ENCODE measurements at places on chromosomes 5 and 9.
A peak's percentile ranks its signal among the peaks of the same experiment; 100 is the strongest.

DNA sequence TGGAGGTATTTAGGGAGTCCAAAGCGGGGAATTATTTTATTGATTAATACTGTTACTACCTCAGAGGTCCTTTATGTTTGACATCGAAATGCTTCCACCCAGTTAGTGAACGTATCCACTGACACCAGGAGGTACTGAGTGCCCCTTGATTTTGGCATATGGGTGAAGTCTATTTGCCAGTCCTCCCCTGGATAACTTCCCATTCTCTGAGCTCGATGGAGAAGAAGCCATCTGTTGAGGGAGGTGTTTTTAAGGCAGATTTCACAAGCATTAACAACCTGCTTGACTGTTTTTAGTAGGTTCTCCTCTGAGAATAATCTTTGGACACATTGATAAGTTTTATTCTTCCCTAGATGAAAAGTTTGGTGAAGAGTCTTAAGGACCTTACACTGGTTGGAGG, 165.3 kb upstream of the NREP start:
- no peak for DNase-seq

DNA sequence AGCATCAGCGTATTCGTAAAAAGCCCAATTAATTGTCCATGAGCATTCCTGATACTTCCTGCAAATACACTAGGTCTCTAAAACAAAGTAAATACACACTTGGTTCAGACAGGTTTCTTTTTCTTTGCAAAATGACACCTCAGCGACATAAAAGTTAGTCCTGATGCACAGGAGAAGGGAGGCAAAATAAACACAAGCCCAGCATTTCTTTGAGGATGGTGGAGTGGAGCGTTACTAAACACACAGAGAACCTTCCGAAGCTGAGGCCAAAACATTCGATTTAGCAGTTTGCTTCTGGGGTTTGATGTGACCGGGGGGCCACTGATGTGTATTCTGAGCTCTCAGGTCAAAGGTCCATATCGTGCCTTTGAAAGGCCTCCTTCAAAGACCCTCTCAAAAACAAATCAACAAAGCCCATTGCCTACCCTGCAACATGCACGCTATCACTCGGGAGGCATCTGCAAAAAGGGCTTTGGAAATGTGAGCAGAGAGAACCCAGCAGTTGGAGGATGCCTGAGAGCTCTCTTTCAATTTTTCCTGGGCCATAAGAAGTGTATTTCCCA, 268.4 kb upstream of the PANK3 start:
- no peak for DNase-seq

- no peak for DNase-seq
These were observed 5.7 kb upstream of the LARP1 start for GRCh38 chr5:154749491-154749890.

- no peak for DNase-seq
These were observed 184.1 kb downstream of the MARCHF11 start for GRCh38 chr5:15995341-15996052.

DNA sequence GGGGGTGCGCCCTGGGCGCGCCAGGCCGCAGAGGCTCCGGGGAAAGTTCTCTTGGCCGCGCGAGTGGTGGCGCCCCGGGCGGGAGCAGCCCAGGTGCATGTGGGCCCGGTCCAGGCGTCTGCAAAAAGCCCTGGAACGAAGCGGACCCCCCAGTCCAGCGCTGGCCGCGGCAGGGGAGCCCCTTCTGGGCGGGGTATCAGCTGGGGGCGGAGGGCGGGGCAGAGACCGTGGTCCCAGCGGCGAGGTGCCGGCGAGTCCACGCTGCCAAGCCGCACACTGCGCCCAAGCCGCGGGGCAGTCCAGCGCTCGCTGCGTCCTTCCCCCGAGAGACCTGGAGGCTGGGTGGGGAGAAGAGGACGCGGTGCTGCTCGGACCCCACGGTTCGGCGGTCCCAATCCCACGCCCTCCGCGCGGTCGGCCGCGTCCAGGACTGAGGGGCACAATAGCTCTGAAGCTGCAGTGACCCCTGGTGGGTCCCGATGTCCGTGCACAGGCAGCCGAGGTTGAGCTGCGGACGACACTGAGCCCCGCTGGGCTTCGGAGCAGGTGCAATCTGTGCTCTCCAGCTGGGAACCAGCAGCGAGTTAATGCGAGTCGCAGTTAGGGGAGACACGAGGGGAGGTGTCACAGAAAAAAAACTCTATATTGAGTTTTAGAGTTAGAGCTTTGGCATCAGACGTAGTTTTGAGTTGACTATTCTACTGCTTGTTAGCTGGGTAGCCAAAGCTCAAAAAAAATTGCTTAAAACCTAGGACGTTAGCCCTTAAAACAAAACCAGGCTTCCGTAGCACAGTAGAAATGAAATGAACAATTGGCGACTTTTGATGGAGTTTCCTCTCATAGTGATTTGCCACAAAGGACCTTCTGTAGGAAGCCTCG, 1.1 kb upstream of the EPB41L4A start:
- DNase-seq: peak; percentile 79

- DNase-seq: no peak
These were observed 11.8 kb downstream of the DEPDC1B start for GRCh38 chr5:60687927-60688720.

- DNase-seq: no peak
These were observed 127.7 kb upstream of the PPP1R2B start for GRCh38 chr5:156722358-156722757.

DNA sequence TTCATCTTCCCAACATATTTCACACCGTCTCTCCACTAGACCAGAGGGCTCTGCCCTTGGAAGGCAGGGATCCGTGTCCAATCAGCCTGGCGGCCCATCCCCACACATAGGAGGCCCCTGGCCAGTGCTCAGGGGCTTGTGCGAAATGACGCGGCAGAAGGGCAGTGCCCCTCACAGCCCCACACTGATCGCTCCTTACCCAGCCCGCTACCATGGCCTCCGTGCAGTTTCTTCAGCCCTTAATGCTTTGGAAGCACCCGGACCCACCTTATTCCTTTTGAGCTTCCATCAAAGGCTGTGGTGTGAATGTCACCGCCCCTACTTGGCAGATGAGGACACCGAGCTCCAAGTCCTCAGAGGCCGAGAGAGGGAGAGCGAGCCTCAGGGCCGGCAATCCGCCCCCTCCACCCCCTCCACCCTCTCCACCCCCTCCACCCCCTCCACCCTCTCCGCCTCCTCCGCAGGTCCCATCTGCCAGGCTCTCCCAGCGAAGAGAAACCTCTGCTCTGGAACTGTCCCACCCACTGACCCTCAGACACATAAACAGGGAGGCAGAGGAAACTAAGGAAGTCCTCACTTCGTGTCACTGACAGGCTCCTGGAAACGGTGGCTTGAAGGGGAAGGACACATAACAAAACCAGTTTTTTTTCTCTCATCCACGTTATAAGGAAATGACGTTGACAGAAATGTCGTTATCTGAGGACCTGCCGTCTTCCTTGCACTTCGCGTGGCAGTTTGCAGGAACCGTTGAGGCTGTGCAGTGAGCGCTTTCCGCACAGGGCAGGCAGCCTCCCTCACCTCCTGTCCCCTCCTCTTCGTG, 13.9 kb downstream of the QSOX2 start:
- no peak for DNase-seq

- DNase-seq: no peak
These were observed 18.2 kb upstream of the DAB2IP start for GRCh38 chr9:121633119-121633714.

DNA sequence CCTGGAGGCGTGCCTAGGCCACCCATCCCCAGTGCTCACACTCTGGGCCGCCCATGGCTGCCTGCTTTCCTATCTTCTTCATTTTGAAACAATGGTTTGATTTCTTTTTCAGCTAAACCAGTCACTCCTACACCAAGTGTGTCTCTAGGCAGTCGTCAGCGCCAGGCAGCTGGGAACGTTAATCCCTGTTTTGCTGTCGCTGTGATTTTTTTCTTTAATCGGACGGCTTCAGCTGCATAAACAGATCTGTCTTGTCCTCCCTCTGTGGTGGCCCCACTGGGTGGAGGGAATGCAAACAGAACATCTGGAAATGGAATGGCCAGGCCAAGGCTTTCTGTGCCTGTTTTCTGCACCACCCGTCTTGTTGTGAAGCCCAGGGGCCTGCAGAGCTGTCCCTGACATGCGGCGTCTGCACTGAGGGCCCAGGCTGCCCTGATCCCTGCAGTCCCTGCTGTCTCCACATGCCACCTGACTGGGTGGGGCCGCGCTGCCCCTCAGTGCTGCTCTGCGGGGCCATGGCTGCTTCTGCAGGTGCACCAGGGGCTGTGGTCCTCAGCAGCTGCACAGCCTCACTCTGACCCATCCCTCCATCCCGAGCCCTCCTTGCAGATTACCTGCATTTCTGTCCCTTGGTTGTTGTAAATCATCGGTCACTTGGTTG, 51.5 kb downstream of the WNK2 start:
- DNase-seq: peak; percentile 21

- peak; percentile 84 for DNase-seq
These were observed 911 bp upstream of the PIK3R1 start for GRCh38 chr5:68214482-68215207.

GRCh38 chr5:101431201-101431600, 528.1 kb upstream of the ST8SIA4 start:
- DNase-seq: no peak

GRCh38 chr5:156687514-156687913, 162.6 kb upstream of the PPP1R2B start:
- no peak for DNase-seq

DNA sequence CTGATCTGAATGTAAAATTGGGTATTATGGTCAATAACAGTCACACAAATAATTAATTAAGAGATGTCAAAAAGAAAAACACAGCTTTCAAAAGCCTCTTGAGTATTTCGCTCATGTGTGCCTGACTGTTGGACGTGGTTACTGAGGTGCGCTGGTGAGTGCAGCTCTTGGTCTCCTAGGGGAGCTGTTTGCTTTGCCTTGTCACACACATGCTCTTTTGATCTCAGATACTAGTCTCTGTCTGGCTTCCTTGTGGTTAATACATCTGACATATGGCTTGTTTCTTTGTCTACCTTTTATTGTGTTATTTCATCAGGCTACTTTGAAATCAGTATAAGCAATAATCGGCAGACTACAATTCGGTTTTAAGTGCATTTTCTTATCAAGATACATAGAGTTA, 51.5 kb downstream of the PCSK1 start:
- no peak for DNase-seq

GRCh38 chr5:102863764-102864560, 108.9 kb downstream of the PAM start:
- no peak for DNase-seq

- no peak for DNase-seq
These were observed 828 bp downstream of the NPR2 start for GRCh38 chr9:35792024-35792813.

DNA sequence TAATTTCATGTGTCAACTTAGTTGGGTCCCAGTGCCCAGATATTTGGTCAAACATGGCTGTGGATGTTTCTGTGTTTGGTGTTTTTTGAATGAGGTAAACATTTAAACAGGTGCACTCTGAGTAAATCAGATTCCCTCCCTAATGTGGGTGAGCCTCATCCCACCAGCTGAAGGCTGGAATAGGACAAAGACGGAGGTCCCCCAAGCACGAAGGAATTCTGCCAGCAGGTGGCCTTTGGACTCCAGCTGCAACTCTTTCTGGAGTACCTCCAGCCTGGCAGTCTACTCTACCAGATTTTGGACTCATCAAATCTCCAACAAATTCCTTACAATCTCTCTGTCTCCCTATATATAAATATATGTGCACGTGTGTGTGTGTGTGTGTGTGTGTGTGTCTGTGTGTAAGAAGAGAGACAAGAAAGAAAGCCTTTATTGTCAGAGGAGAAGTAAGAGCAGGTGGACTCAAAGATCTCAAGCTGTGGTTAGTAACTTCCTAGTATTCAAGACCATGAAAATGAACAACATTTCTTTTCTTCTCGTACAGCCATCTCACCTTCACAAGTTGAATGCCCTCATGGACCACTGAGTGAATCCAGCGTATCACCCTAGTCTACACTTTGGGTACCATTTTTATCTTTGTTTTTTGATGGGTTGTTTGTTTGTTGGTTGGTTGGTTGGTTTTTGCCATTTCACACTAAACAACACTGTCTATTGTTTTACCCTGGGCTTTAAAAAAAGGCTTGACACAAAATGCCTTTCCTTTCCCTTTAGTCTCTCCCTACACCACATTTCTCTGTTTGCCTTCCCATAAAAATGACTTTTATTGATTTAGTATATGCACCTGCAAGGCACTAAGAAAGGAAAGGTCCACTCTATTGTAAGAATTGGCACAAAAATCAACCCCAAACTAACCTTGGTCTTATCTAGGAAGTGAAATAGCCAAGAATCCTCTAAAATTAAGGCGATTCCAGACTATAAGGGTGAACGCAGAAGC, 118.7 kb downstream of the TENT4A start:
- no peak for DNase-seq

DNA sequence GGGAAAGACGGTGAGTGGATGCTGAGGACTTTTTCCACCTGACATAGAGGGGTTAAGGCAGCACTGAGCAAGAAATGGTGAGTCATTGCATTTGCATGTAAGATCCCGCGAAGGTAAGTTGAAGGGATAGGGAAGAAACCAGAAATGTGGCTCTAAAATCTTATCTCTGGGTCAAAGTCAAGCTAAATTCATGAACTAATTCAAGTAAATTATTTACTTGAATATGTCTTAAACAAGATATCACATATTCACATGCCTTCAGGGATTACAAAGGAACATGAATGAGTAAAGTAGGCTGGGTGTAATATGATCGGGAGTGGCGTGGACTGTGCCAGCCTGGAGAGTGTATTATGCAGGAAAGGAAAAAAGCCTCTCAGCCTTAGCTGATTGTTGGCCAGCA, 74.4 kb upstream of the EQTN start:
- DNase-seq: no peak

DNA sequence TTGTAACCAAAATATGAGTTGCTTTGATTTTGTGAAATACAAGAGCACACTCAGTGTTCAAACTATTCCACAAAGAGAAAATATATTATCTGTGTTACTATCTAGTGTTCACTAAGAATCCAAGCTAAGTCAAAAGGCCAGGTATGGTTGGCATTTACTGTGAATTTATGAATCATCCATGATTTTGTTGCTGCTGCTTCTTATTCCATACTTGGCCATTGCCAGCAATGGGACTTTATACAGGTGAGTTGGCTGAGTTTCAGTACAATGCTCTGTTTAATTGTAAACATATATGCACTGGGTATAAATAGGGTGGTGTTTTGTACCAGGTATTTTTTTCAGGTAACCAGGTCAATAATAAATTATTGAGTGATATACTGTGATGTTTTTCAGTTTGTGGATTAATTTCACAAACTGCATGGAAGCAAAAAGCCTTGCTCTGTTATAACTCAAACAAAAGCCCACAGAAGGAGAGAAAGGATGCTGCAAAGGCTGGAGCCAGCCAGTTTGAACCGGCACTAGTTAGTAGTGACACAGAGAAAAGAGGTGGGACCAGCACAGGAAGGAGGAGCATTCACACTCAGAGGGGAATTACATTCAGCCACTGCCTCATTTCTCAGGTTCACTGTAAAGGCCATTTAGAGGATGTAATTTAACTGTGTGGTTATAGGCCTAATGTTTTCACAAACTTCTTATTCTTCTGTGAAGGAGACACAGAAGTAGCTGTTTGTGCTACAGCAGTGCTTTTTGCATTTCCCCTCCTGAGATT, 381.8 kb downstream of the ADGRV1 start:
- no peak for DNase-seq
